ENCODE measurements at places on chromosomes 16 and 17.

DNA sequence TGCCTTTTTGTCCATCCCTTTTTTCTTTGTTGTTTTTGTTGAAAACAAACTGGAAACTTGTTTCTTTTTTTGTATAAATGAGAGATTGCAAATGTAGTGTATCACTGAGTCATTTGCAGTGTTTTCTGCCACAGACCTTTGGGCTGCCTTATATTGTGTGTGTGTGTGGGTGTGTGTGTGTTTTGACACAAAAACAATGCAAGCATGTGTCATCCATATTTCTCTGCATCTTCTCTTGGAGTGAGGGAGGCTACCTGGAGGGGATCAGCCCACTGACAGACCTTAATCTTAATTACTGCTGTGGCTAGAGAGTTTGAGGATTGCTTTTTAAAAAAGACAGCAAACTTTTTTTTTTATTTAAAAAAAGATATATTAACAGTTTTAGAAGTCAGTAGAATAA, 4.9 kb downstream of the SOX9 start:
- DNase-seq = no peak

- DNase-seq = no peak
These were observed 22.8 kb downstream of the OMG start for GRCh38 chr17:31274252-31274651.

- DNase-seq = no peak
These were observed 41.5 kb downstream of the USP22 start for GRCh38 chr17:21001111-21001812.

GRCh38 chr17:46742565-46743270, 75.8 kb downstream of the WNT3 start:
- DNase-seq = no peak

GRCh38 chr16:86996081-86996480, 321.1 kb downstream of the C16orf95 start:
- DNase-seq = no peak

DNA sequence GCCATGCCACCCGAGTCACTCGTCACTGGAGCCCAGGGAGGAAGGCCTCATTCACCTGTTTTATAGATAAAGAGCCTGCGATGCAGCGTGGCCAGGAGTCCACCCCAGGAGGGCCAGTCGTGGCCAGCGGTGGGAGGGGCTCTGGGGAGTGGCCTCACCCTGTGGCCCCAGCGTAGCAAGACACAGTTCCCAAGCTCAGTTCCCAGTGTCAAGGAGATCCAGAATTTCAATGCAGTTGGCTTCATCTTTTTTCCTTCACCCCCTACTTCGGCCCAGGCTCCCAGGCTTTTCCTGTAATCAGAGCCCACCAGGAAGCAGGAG, 84.0 kb downstream of the ABR start:
- no peak for DNase-seq

- no peak for DNase-seq
These were observed 31.5 kb downstream of the MXRA7 start for GRCh38 chr17:76679239-76679638.
